SK-N-SH (cell line): ENCODE measurements at places on chromosomes 5 and 9.
A peak's percentile ranks its signal among the peaks of the same experiment; 100 is the strongest.

DNA sequence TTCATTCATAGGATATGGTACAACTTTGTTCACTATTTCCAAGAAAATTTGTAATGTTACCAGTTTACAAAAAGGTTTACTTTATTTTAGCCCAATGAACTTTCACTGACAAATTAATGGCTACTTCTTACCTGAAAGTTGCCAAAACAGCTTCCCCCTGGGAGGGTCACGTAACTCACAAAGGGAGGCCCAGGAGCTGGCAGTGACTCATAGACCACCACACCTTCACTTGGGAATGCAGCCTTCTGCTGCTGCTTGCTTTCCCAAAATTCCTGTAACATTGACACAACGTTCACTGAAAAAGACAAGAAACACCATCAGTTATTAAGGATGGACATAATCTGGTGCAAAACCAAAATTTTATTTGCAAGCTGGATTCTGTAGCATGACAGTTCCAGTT lies 18.1 kb downstream of the LIX1 start:
- DNase-seq = no peak

DNA sequence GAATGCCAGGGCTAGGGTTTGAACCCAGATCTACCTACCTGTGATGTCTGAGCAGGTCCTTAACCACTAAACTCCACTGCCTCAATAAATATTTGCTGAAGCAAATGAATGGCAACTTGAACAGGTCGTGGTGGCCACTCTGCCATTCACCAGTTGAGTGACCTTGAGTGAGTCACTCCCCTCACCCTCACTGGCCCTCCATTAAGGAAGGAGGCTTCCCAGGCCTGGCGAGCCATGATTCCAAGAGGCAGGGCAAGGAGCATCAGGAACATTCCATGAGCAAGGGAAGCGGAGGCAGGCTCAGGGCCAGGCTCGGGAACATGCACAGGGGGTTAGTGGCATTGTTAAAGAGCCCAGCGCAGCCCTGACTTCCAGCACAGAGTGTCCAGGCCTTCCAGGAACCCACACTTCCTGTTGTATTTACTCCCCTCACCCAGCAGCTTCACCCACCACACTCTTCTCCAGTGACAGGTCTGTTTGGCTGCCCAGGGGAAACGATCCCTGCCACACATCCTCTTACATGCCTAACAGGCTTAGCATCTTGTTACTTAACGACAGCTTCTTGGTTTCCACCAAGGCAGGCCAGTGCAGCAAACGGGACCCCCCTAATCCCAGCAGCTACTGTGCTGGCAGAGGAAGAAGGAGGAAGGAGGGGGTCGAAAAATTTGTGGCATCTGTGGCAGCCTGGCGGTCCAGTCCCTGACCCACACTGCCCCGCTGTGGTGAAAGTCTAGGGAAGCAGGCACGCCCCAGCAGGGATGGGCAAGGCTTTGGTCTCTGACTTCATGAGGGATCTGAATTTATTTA lies 43.7 kb upstream of the TTC1 start:
- DNase-seq = peak; percentile 69

DNA sequence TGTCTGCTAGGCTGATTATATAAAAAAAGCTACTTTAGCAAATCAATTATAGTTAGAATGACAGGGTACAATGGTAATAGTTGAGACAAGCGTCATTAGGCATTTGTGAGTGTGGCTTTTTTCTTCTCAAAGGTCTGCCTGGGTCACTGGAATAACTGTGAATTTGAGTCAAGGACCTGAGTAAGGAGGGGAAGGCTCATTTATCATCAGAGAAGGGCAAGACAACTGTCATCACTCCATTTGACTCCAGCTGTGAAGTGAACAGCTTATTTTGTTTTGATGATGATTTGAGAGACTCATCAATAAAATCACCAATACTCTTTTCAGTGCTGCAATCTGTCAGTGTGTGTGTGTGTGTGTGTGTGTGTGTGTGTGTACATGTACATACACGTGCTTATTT lies 118.6 kb downstream of the MAT2B start:
- DNase-seq = no peak

DNA sequence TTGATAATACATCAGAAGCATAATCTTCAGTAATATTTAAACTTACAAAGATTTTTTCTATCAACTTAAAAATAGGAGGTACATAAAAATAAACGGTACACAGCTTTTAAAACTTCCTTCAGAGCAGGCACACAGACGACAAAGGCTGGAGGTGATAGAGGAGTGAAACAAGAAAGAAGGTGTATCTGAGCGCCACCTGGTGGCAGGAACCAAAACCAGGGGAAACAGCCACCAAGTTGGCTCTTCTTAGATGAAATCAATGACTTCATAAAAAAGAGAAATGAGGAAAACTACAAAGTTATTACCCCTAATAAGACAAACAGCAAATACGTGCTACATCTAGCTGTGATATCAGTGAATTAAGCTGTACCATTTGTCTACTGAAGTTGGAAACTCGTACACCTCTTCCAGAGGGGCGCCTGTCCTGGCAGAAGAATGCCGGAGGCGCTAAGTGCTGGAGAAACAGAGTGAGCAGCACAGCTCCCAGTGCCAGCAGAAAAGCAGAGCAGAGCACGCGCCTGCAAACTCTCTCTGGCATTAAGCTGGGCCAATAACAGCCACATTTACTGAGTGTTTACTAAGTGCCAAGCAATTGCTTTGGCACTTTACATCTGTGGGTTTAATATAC lies 85.9 kb downstream of the SETX start:
- peak; percentile 70 for DNase-seq

- no peak for DNase-seq
These were observed 442.7 kb upstream of the CD180 start for GRCh38 chr5:67639313-67639712.
